ENCODE measurements at places on chromosomes 2 and 18.
A peak's percentile ranks its signal among the peaks of the same experiment; 100 is the strongest.

- no peak for DNase-seq
These were observed 474.9 kb downstream of the EIPR1 start for GRCh38 chr2:2902547-2903281.

DNA sequence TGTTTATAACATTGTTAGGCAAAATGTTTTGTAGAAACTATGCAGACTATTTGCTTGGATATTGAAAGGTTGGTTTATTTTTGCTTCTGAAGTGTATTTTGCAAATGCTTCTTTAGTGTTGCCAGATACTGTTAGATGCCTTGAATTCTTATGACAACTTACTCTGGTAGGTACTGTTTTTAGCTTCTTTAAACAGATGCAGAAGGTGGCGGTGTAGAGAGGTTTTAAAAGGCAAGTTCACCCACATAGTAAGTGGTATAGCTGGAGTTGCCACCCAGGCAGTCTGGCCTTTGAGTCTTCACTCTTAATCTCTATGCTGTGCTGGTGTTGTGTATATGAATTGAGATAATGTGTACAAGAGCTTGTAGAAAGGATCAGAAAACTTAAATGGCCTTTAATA, 3.6 kb downstream of the PCYOX1 start:
- no peak for DNase-seq

- DNase-seq = no peak
These were observed 159.4 kb downstream of the PXDN start for GRCh38 chr2:1584691-1585485.

GRCh38 chr2:127829845-127830246, 18.9 kb upstream of the WDR33 start:
- peak; percentile 70 for DNase-seq

- DNase-seq = no peak
These were observed 65.6 kb downstream of the ZFP36L2 start for GRCh38 chr2:43160778-43161177.

- DNase-seq = no peak
These were observed 3.8 kb upstream of the RPS7 start for GRCh38 chr2:3571284-3571683.

Data from renal cortical epithelial cell (primary cell).